ENCODE measurements at places on chromosomes 6 and 20.

DNA sequence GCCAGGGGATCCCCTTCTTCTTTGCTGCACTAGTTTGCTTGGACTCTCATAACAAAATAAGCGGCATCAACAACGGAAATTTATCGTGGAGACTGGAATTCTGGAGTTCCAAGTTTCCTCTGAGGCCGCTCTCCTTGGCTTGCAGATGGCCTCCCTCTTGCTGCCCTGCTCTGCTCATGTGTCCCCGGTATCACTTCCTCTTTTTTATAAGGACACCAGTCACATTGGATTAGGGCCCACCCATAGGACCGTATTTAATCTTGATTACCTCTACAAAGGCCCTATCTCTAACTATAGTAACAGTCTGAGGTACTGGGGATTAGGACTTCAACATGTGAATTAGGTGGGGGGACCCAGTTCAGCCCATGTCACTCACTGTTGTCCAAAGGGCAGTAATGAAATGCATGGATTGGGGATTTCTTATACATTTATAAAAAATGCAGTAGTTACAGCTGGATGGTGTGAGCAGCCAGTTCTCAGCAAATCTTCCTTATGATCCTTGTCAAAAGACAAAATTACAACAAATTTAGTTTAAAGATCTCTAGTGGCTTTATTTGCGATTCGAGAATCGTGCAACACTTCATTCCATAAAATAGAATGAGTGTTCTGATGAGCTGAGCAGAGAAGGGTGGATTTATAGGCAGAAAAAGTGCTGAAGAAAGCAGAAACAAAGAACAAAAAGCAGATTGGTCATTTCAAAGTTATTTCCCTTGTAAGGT is 59.3 kb upstream of the AKAP12 start:
- no peak for DNase-seq

- DNase-seq = no peak
Measured at GRCh38 chr6:44129841-44130322, 2.5 kb downstream of the TMEM63B start.

- DNase-seq = no peak
Measured at GRCh38 chr6:111841822-111842221, 31.4 kb downstream of the FYN start.

- no peak for DNase-seq
Measured at GRCh38 chr6:112287577-112288225, 33.3 kb upstream of the LAMA4 start.

GRCh38 chr20:58888521-58889333 is 36.2 kb downstream of the GNAS start:
- peak; percentile 73 for DNase-seq
